ENCODE measurements at places on chromosomes 4 and X.

- no peak for DNase-seq
These were observed 9.0 kb downstream of the TSC22D3 start for GRCh38 chrX:107766470-107767150.

DNA sequence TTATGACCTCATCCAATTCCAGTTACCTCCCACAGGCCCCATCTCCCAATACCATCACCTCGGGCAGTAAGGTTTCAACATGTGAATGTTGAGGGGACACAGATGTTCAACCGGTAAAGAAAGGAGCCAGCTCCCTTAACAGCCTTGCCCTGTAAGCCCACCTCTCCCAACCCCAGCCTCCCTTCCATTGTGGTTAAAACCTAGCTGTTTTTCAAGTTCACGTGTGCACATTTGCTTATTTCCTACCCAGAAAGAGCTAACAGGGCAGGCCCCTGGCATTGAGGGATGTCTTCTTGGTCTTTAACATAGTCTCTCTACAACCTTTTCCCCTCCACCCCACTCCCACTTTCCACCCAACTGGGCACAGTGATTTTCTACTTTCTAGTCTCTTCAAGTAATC, 385.7 kb downstream of the FBXW7 start:
- DNase-seq, result no peak

DNA sequence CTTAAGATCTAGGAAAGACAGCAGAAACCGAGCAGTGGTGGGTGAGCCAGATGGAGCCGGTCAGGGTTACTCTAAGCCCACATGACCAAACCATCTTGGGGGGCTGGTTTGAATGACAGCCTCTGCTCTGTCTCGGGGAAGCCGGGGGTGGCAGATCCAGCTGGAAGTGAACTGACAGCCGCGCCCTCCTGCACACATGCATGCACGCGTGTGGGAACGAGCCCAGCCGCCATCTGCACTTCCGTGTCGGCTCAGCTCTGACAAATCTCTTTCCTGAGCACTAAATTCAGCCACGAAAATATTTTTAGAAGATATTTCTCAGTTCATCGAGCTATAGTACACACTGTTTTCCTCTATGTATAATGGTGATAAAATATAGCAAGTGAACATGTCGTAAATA, 115.5 kb downstream of the DCTD start:
- DNase-seq, result no peak

GRCh38 chr4:185853841-185854240, 41.8 kb upstream of the SORBS2 start:
- DNase-seq, result no peak

- DNase-seq, result no peak
These were observed 25.1 kb upstream of the MXD4 start for GRCh38 chr4:2286904-2287593.

DNA sequence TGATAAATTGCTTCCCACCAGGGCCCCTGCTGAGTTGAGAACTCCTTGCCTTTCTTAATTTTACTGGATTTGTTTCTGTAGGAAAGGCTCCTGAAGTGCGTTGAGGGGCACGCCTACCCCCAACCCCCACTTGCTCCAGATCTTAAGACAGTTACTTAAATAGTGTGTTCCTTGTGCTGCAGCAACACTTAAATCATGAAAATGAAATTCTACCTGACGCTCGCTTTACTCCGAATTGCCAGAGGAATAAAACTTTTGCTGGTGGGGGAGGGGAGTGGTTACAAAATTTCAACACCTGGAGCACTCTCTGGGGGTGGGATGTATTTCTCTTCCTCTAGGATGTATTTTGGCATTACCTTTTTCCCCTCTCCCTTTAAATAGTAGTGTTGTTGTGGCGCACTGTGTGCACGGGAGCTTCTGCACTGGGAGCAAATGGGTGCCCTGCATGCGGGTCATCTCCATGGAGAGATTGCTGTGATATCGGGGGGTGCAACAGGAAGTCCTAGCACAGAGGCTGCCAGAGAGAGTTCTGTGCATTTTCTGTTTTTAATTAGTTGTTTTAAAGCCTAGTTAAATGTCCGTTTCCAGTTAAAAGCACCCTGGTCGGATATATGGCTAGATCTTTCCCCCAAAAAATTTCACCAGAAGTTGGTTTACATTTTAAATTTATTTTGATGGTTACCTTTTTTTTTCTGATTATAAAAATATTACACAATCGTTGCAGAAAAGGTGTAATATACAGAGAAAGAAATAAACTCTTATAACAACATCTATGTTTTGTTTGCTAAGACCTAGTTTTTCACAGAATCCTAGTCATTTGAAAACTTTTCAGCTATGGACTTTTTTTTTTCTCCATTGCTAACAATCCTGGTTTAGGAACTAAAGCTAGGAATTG, 207.7 kb downstream of the SOWAHB start:
- DNase-seq, result no peak

DNA sequence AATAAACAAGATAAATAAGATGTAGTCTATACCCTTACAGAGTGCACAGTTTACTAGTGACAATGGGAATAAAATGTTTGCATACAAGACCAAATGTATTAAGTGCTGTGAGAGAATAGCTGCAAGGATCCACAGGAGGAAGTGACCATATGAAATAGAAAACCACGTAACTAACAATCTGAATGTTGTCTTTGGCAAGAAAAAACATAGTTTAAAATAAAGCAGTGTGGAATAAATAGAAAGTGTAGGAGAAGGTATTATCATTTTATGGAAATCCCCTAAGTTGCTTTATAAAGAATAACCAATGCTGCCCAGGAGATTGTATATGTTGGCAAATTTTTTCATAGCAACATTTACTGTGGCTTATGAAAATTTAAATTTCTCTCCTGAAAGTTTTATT, 116.1 kb downstream of the PCDH7 start:
- no peak for DNase-seq

- no peak for DNase-seq
These were observed 1718.9 kb downstream of the C4orf33 start for GRCh38 chr4:130814896-130815295.

- no peak for DNase-seq
These were observed 23.1 kb upstream of the GATB start for GRCh38 chr4:151783867-151784266.

DNA sequence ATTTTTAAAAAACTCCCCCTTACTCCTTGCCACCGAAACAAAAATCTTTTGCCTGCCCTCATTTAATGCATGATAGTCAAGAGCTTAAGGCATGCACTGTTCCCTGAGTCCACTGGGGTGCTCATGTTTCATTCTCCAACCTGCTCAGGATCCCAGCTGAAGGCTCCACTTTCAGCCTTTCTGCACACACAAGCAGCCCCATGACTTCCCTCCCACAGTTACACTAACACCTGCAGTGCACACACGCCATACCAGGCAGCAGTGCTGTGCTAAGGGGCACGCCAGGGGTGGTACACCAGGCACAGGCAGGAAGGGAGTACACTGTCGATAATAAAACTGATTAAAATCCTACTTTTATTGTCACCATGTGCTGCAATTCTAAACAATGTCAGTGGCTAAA, 385.2 kb downstream of the BMPR1B start:
- no peak for DNase-seq

DNA sequence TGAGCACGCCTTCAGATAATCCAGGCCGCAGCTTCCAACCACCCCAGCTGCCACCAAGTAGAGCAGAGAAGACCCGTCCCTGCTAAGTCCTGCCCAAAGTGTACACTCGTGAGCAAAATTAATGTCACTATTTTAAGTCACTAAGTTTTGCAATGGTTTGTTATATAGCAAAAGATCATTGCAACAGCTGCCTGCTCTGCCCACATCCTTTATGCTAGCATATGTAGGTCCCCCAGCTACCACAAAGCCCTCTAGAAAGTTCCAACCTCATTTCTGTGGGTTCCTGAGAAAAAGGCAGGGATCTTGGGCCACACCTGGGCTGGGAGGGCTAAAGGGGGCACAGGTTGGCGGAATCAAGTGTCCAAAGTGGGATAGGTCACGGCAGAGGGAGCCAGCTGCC, 346.9 kb downstream of the BCOR start:
- no peak for DNase-seq

DNA sequence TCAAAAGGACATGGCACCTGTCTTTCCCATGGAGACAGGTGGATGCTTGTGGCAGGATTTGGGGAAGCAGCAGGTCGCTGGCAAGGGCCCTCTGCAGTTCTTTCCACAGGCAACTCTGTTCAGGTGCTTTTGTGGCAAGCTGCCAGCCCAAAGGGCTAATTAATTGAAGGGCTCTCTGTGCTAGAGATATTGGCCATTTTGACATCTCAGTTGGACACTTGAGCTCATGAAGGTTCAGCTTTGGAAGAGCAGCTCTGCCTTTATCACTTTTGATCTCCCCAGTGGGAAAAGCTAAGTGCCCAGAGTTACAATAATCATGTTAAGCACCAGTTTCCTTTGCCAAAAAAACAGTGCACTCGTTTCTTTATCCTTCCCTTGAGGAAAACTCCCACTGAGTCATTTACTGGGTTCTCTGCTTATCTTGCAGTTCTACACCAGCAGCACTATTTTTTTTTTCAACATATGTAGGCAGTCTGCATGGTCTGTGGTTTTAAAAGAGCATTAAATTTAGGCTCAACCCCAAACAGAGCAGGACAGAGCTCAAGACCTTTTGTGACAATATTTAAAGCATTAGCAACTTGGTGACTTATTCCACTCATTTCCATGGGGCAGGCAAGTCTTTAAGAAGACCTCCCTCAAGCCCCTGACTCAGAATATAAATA, 336.4 kb upstream of the RASGEF1B start:
- no peak for DNase-seq

- no peak for DNase-seq
These were observed 905.2 kb downstream of the TRAM1L1 start for GRCh38 chr4:116180157-116180601.

- DNase-seq, result no peak
These were observed 1655.5 kb upstream of the AGA start for GRCh38 chr4:179097741-179098140.

- no peak for DNase-seq
These were observed 61.0 kb downstream of the HPRT1 start for GRCh38 chrX:134520860-134521390.

DNA sequence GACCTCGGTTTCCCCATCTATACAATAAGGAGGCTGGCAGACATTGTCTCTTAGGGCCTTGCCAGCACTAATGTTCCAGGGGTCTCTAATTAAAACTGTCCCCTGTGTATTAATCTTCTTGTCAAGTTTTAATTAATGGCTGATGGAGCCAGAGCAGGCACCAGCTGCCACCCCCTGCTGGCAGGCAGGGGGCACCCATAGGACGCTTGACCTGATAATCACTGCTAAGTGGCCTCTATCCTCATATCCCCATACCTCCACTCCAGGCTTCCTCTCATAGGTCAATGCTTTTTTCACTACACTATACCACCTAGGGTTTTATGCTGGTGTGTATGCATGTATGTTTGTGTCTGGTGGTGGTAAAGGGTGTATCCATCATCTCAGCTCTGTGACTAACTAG, 89.4 kb downstream of the EFNB1 start:
- DNase-seq, result no peak

- DNase-seq, result no peak
These were observed 92.2 kb upstream of the TRIM2 start for GRCh38 chr4:153112041-153112441.

GRCh38 chr4:113845138-113845537, 83.6 kb upstream of the CAMK2D start:
- no peak for DNase-seq

GRCh38 chr4:3598695-3599227, 66.5 kb upstream of the LRPAP1 start:
- no peak for DNase-seq

- DNase-seq, result no peak
These were observed 94.8 kb upstream of the ELOVL6 start for GRCh38 chr4:110292994-110293744.

GRCh38 chr4:164949448-164950143, 27.9 kb downstream of the TRIM61 start:
- DNase-seq, result no peak

DNA sequence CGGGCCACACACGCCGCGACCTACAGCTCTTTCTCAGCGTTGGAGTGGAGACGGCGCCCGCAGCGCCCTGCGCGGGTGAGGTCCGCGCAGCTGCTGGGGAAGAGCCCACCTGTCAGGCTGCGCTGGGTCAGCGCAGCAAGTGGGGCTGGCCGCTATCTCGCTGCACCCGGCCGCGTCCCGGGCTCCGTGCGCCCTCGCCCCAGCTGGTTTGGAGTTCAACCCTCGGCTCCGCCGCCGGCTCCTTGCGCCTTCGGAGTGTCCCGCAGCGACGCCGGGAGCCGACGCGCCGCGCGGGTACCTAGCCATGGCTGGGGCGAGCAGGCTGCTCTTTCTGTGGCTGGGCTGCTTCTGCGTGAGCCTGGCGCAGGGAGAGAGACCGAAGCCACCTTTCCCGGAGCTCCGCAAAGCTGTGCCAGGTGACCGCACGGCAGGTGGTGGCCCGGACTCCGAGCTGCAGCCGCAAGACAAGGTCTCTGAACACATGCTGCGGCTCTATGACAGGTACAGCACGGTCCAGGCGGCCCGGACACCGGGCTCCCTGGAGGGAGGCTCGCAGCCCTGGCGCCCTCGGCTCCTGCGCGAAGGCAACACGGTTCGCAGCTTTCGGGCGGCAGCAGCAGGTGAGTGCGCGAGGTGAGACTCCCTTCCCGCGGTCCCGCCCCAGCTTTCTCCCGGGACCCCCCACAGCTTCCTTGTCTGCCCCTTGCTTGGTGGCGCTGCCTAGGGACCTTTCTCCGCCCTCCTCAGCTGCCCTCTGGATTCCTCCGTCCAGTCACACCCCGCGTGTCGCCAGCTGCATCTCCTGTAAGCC, 678 bp downstream of the BMP3 start:
- no peak for DNase-seq
